Activated CD4-positive, CD25-positive, alpha-beta regulatory T cell treated with anti-CD3 and anti-CD28 coated beads, Interleukin-2, amount 50 U/mL, for 72 hours (primary cell): ENCODE measurements at places on chromosomes 5 and 9.

DNA sequence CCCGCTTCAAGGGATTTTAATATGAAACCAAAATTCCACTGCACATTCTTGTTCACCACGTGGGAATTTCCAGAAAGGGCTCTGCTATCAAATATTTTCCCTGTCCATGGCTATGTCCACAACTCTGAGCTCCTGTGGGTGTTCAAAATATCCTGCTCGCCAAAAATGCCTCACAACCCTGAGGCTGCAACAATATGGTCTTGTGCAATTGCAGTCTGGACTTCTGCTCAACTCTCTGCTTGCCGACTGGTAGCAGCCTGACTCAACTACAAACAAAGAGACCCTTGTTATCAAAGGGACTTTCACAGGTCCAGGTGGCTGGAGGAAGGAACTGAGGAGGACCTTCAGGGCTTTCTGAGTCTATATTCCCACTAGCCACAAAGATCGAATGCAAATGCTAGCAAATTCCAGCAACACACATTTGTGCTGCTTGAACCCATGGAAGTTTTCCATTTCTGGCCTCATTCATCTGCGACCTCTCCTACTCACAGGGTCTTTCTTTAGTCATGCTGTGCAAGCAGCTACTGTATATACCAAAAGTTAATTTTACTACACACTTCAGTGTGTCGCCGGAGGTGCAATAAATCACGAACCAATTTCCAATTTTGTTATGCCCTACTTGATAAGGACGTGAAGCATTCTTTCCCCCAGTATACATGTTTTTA is 169.2 kb upstream of the SLC30A5 start:
- no peak for DNase-seq

- DNase-seq = no peak
Measured at GRCh38 chr9:107932046-107932445, 442.5 kb upstream of the KLF4 start.

DNA sequence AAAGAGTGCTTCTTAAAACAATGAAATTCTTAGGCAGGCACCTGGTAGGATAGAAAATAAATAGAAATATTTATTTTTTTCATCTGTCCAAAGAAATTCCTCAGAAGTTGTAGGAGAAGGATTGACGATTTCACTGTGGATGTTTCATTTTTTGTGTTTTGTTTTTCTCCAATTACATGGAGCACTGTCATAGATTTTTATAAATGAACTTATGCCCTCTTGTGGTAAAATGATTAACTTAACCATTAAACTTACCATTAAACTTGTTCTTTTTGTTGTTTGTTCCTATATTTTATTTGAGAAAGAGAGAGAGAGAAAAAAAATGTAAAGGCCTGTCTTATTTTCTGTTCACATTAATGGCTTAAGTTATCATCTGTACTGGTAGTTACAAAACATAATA is 339.2 kb downstream of the PRR16 start:
- DNase-seq = no peak

GRCh38 chr9:115034801-115035200 is 83.2 kb downstream of the TNC start:
- no peak for DNase-seq

- no peak for DNase-seq
Measured at GRCh38 chr5:128035689-128036088, 47.9 kb upstream of the SLC12A2 start.

- no peak for DNase-seq
Measured at GRCh38 chr5:84362061-84362720, 22.5 kb downstream of the EDIL3 start.

DNA sequence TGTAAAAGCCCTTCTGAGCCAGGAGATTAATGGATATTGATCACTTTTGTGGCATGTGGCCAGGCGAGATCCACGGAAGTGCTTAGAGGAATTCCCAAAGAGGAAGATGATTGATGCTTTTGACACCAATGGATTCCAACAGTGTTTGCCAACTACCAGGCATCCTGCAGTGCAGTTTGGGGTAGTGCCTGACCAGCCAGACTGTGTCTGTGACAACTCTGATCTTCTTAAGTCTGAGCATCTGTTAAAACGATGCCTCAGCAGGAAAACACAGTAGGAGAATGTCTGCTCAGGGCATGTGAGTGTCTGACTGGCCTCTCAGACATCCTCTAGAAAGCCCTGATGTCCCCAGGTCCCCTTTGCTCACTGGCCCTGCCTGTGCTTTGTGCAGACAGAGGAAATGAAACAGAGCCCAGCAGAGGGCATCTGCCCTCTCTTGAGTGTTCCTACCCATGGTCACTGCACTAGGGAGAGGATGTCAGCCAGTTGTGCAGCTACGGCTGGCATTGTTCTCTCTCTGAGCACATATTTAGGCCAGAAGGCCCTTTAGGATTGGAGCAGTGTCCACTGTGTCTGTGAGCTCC is 57.0 kb downstream of the TRPC7 start:
- DNase-seq = no peak

DNA sequence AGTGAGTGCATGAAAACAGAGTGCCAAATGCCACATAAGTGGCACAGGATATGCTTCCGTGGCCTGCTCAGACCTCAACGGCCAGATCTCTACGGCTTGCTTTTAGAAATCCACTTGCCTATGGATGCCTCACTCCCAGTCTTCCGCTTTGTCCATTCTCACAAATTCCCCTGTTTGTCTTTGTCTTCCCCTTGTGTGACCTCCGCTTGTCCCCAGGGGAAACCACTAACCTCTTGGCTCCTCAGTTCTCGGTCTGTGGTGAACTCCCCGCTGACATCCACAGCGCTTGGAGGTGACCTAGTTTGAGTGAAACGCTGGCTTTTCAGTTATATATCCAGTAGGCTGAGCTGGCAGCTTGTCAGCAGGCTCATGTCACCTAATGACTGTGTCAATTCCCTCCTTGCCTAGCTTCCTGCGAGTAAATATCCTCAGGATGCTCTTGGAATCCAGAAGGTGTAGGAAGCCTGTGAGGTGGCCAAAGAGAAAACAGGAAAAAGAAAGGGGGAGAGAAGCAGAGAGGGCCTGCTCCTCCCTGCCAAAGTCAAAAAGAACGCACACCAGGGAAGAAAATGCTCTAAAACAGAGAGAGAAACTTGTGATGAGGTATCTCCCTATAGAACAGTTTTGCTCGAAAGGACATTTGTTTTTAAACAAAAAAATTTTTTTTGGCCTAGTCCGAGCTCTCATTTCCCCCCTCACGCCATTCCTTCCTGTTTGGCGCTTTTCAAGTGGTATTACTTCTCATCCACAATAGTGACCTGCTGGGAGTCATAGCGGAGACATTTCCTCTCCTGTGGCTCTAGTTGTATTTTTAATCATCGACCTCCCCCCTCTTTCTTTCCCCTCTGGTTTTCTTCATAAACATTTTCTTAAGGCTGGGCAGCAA is 101.6 kb upstream of the SPRY4 start:
- no peak for DNase-seq

- no peak for DNase-seq
Measured at GRCh38 chr9:98916660-98917059, 27.0 kb upstream of the COL15A1 start.

- DNase-seq = no peak
Measured at GRCh38 chr9:86122311-86122710, 23.0 kb upstream of the GOLM1 start.

- no peak for DNase-seq
Measured at GRCh38 chr5:36202521-36202961, 39.2 kb downstream of the NADK2 start.

DNA sequence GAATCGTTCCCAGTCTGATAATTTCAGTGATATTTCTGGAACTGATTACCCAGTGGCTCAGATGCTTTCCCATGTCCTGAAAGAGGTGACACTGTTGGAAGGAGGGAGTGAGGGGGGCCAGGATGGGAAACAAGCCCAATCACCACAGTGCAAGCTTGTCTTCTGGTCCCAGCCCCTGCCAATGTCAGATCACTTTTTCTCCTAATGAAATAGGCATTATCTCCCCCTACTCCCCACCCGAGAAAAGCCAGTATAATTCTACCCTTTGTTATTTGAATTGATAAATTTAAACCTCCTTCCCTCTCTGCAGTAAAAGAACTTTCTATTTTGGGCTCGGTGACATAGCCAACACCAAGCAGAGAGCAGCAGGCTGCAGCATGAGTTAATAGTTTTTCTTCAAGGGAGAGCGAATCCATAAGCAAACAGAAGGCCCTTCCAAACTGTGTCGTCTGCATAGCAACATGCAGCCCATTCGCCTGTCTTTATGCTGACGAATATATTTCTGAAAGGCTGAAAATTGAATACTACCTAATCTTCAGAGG is 14.6 kb upstream of the PPP2CA start:
- no peak for DNase-seq
